Right renal pelvis (tissue), 4 donors: ENCODE measurements at places on chromosomes 12 and 14. TPM values are rescaled to one million over a fixed set of nuclear protein-coding genes. Genes with fewer than 3 reads are reported as not detected.

TRHDE gene
- polyA plus RNA-seq, result 28.0 TPM

CCDC198 gene
- 210 TPM for polyA plus RNA-seq

- peak; percentile 78 for DNase-seq
These were observed 161.7 kb downstream of the CAND1 start for GRCh38 chr12:67430708-67431335.

DNA sequence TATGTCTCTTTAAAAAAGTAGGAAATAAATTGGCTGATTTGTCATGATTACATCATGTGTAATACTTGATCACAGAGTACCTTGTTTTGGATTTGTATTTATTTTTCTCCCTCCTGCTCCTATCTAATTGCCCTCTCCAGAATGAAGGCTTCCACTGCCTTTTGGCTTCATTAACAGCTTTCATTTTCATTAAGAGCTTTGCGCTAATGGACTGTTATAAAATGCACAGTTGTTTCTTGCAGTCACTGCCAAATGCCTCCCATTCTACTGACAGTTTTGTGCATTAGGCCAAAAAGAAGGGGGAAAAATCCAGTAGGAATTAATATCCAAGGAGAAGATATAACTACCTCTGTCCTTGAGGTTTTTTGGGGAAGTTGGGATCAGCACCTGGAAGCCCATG, 159.2 kb downstream of the NRXN3 start:
- DNase-seq, result no peak

- DNase-seq, result no peak
These were observed 50.6 kb downstream of the RFX4 start for GRCh38 chr12:106633451-106633823.
